ENCODE measurements at places on chromosomes 4 and X.

DNA sequence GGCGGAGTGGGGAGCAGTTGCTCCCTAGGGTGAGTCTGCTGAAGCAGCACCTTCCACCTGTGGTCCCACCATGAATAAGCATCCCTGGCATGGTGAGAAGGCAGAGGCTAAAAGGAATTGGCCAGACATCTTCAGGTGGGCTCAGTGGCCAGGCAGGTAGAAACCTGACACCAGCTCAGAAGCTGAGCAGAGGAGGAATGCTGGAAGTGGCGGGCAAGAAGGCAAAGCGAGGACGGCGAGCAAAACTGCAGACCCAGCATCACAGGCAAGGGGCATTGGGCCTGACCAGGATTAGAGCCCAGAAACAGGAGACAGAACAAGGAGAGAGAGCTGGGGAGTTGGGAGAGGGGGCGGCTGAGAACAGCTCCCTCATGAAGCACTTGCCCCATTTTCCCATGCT lies 25.3 kb downstream of the TSC22D3 start:
- DNase-seq, result no peak

DNA sequence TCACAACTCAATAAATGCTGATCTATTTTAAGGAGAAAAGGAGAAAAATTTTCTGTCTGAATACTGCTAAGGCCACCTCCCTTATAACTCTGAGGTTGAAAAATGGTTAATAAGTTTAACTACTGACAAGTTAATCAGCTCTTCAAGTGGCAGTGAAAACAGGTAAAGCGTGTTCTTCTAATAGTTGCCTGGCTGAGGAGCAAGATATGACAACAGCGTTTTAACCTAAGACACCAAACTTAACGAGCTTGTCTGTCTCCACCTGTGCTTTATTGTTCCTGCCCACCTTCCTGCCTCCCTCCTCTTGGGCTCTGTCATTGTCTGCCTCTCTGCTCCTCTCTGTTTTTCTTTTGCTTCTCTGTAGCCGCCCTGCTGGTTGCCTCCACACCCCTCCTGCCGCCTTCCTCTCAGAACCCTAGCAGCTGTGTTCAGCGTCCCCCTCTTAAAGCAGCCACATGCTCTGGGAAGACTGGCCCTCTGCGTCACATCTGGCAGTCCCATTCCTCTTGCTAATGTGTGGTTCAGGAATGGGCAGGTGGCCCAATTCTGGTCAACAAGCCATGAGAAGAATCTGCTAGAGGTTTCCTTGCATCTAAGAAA lies 4.3 kb upstream of the TSPAN5 start:
- DNase-seq, result no peak

- no peak for DNase-seq
These were observed 26.2 kb upstream of the FREM3 start for GRCh38 chr4:143726714-143727113.

DNA sequence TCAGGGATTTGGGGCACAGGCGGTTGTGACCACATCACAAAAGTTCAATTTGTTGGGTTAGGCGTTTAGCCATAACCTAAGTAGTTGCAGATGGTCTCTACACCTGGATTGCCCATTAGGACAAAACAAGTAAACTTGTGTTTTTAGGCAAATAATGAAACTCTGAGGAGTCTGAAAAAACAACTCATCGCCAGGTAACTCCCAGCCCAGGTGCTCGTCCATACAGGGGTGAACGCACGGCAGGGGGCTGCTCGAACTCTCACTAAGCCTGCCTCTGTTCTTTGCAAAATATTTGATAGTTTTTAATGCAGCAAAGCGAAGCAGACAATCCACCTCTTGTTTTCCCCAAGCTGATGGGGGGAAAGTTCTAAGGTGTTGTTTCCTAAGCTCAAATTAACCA lies 559 bp upstream of the RHOH start:
- no peak for DNase-seq

DNA sequence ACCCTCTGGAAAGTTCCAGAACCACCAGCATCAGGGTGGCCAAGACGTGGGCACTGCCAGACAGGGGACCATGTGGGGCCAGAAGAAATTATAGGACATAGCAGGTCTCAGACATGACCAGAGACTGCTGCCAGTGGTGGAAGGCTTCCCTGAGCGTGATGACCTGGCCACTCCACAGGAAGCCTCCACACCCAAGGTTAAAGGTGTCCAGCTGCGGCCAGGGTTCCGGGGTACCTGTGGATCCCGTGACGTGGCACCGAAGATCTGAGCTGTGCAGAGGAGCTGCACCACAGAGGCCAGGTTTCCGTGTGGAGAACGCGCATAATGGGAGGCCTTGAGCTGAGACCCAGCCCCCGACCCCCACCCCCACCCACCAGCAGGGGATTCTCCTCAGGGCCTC lies 16.4 kb upstream of the CTBP1 start:
- DNase-seq, result no peak

- DNase-seq, result no peak
These were observed 137.3 kb upstream of the ANXA10 start for GRCh38 chr4:167955006-167955405.

- no peak for DNase-seq
These were observed 158.3 kb downstream of the STIM2 start for GRCh38 chr4:27018910-27019309.

DNA sequence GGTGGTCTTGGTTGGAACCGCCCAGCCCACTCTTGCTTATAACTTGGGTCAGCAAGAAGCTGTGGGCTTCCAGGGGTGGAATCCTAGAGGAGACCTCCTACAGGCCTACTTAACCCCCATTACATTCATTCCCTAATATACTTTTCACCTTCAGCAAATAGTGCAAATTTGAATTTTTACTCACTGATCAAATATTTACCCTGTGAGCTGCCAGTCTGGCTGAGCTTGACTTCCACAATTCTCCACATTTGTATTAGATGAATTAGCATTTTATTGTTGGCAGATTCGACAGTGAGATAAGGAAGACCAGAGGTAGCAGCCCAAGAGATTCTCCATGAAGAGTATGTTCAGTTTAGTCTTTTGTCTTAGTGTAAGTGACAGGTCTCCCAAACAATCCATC lies 199.6 kb downstream of the BCOR start:
- DNase-seq, result no peak

GRCh38 chr4:165767671-165768070 lies 105.4 kb upstream of the TLL1 start:
- no peak for DNase-seq

- DNase-seq, result no peak
These were observed 30.3 kb upstream of the GLRB start for GRCh38 chr4:157045507-157046127.

DNA sequence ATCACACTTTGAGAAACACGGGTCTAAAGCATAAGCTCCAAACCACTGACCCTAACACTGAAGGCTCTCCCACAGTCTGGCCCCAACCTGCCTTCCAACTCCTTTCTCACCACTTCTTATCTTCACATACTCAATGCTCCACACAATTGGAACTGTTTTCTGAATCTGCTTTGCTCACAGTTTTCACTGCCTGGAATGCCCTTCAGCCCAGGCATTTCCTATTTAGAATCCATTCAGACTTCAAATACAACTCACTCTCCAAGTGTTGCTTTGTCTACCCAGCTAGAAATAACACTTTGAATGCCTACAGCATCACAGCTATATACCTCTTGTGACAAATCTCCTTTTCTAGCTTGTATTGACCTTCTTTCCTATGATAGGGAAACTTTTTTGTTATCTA lies 10.2 kb downstream of the OTUD4 start:
- DNase-seq, result no peak

DNA sequence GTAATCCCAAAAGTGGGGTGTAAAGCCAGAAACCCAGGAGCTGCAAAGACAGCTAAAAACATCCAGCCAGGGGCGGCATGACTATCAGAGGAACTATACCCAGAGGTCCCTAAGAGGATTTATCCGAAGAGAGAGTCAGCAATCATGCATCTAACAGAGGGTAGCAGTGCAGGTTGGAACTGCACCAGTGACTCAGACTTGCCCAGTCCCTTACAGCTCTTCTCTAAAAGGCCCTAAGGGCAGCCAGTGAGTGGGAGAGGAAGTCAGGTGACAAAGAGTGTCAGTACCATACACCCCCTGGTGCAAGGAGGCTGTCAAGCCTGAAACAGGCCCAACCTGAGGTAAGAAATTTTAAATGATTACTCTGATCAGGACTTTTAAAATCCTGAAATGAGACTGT lies 88.1 kb downstream of the CAMK2D start:
- DNase-seq, result no peak

DNA sequence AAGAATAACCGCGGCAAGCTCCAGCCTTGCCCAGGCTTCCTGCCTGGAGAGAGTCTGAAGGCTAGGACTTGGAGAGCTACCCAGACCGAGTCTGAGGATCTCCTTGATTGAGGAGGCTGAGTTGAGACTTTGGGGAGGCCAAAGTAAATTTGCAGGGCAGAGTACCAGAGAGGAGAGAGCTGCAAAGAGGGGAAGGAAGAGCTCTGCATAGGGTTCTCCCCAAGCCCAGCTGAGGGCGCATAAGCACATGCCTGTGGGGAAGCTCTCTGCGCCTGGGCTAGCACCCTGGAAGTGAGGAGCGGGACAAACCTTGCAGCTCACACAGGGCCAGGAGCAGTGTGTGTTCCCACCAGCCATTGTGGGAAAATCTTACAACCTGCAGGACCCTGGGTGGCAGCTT lies 56.1 kb downstream of the FAM193A start:
- DNase-seq, result no peak

- DNase-seq, result no peak
These were observed 1.4 kb upstream of the STBD1 start for GRCh38 chr4:76305033-76305687.

- DNase-seq, result no peak
These were observed 162.8 kb downstream of the NHS start for GRCh38 chrX:17537723-17538243.

All from stimulated activated CD8-positive, alpha-beta memory T cell treated with anti-CD3 and anti-CD28 coated beads, Interleukin-4, amount 100 ng/mL, for 1 hour (primary cell).